H7 (cell line): ENCODE measurements at places on chromosomes 3 and 15. TPM values are rescaled to one million over a fixed set of nuclear protein-coding genes. Genes with fewer than 3 reads are reported as not detected.

- DNase-seq = no peak
These were observed 33.5 kb upstream of the SPATA12 start for GRCh38 chr3:57026944-57027343.

GRCh38 chr3:42224658-42225421, 41.1 kb downstream of the CCK start:
- no peak for DNase-seq

GRCh38 chr3:72595927-72596610, 252.2 kb downstream of the SHQ1 start:
- no peak for DNase-seq

DNA sequence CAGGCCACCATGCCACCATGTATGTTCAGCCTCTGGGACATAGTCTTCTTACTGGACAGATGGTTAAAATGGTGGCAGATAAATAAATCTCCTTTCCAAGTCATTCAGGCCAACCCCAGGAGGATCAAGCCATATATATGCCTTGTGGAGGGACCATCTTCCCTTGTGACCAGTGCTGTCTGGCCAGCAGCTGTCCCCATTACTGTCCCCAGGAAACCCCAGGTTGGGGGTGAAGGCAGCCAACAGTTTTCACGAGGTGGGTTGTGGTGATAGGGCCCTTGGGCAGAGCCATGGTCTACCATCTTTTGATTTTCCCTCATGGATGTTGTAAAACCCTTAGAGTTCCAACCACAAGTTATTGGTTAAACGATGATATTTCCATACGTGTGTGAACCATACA, 48.7 kb upstream of the PCSK6 start:
- DNase-seq = peak; percentile 2

DNA sequence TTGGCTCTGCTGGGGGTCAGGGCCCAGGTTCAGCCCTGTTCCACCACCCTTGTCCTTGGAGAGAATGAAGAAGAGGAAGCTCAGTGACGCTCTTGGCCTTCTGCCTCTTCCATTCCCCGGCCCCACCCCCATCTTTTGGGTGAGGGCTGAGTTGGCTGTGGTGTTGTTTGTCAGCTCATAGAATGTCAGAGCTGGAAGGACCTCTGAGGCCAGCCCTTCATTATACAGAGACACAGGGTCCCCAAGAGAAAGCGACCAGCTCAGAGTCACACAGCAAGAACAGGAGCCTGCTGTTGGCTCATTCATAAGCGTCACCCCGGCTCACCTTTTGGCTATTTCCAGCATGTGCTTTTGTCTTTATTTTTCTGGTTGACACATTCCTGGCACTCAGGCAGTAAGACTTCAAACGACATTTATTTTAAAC, 68.2 kb downstream of the AAGAB start:
- no peak for DNase-seq

GRCh38 chr15:62896969-62897486, 145.5 kb upstream of the TPM1 start:
- DNase-seq = peak; percentile 51

IMPG2 gene
- total RNA-seq = 0.03 and 0.04 TPM in 2 replicates

CHDH gene
- 8.8 and 11.7 TPM in 2 replicates for total RNA-seq

SMAD6 gene
- 24.8 and 25.4 TPM in 2 replicates for total RNA-seq

PLA2G4B gene
- 3.0 and 5.3 TPM in 2 replicates for total RNA-seq

STRIT1 gene
- total RNA-seq = not detected in 2 replicates

P2RY12 gene
- total RNA-seq = 0.10 TPM in 1 of 2 replicates, not detected in the other
